Adipose tissue (tissue), 3 donors: ENCODE measurements at places on chromosomes 16 and 17. TPM values are rescaled to one million over a fixed set of nuclear protein-coding genes. Genes with fewer than 3 reads are reported as not detected.

The GPR179 gene
- polyA plus RNA-seq, result 0.02 TPM

The TOM1L1 gene
- 12.0 TPM for polyA plus RNA-seq

The CXCL16 gene
- 13.3 TPM for polyA plus RNA-seq

The GUCY2D gene
- polyA plus RNA-seq, result 0.04 TPM

The ARHGAP23 gene
- 18.6 TPM for polyA plus RNA-seq

The HIRIP3 gene
- 14.8 TPM for polyA plus RNA-seq

The TANC2 gene
- 2.8 TPM for polyA plus RNA-seq
